ENCODE measurements at places on chromosomes 12 and 14.

DNA sequence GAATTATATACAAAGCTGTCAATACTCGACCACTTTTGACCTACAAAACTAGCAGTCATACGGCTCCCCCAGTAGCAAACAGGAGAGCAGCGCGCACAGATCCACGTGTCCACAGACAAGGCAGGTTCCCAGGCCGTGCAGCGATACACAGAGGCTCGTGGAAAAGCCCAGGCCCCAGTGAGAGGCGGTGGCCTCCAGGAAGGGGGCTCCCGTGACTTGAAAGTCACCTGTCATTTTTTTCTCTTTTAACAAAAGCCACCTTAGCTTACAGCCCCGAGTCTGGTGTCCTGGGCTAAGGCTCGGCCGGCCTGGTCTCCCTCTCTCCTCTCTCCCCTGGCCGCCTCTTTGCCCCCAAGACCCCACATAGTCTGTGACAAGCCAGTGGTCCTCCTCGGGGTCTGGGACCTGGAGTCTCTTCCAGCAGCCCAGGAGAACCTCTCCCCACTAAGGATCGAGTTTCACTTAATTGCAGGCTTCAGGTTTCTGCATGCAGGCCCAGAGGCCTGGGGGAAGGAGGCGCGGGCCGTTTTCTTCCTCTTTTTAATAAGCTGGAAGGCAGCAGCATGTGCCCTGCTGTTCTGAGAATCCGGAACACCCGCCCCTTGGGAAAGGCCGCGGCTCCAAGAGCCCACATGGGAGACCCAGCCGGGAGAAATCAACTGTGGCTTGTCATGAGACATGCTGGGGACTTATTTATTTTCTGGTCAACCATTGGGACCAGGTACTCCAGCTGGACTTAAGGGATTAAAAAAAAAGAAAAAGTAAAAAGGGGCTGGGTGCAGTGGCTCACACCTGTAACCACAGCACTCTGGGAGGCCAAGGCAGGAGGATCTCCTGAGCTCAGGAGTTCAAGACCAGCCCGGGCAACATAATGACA lies 15.9 kb downstream of the NCOR2 start:
- no peak for DNase-seq

GRCh38 chr14:64423987-64424386 lies 35.8 kb downstream of the MTHFD1 start:
- no peak for DNase-seq

DNA sequence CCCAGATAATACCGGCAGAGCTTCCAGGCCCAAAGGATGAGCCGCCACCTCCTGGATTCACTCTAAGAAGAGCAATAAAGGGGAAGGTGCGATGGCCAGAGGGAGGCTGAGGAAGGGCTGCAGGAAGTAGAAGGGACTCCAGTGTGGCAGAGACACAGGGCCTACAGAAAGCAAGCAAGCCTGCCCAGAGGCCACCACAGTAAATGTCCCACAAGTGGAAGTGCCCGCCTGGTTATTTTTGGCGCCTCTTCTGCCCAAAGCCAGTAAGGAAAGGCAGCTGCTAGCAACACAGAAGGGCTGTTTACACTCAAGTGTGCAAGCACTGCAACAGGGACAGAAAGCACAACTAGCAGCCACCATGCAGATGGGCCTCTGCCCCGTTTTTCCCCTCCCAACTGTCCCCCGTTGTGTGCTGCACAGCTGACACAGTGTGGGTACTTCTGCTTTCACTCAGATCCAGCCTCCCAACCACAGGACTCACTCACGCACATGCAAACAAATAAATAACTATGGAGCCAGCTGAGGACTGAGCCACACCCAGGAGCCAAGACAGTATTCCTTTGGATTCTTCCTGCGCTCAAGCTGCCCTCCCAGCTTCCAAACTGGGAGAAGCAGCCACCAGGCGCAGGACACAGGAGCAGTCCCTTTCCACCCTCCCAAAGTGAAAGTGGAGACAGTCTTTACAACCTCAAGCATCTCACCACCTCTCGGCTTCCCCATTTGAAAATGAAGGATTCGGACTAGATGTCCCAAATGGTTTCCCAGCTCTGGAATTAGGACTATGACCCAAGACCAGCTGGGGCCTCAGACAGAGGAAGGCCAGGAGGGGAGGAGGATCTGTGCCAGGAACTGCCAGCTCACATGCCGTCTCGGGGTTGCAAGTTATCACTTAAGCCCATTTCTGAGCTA lies 40.0 kb upstream of the PNMA1 start:
- no peak for DNase-seq

DNA sequence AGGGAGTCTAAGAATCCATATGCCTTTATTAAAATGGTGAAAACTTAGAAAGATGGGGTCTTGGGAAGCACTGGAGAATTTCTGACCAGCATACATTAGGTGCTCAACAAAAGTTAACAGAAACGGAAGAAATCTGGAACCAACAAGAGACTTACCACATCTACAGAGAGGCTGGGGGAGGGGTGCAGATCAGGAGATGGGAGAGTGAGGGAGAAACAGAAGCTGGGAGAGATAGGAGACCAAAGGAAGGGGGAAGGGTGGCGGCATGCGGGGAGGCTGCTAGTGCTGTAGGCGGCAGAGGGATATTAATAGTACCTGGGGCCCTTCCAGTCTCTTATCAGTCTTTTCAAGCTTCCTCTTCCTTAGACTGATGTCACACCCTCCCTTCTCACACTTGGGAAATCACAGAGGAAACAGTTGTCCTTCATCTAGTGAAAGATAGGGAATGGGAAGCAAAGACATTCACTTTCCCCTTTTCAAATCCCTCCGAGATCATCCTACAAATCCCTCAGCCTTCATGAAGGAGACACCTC lies 18.1 kb downstream of the ZBTB39 start:
- no peak for DNase-seq

DNA sequence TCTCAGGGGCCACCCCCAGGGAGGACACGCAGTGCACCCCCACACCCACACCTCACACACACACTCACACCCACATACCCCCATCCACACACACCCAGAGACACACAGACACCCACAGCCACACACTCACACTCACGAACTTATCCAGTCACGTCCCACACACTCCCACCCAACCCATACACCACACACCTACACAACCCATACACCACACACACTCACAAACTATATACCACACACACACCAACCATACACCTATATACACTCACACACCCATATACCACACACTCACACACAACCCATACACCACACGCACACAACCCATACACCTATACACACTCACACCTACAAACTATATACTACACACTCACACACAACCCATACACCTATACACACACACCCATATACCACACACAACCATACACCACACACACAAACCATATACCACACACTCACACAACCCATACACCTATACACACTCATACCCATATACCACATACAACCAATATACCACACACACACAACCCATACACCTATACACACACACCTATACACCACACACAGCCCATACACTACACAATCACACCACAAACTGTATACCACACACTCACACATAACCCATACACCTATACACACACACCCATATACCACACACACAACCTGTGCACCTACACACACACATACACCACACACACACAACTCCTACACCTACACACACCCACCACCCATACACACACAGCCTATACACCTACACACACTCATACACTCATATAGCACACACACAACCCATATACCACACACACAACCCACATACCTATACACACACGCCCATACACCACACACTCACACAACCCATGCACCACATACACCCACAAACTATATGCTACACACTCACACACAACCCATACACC lies 42.7 kb downstream of the TMEM121 start:
- no peak for DNase-seq

DNA sequence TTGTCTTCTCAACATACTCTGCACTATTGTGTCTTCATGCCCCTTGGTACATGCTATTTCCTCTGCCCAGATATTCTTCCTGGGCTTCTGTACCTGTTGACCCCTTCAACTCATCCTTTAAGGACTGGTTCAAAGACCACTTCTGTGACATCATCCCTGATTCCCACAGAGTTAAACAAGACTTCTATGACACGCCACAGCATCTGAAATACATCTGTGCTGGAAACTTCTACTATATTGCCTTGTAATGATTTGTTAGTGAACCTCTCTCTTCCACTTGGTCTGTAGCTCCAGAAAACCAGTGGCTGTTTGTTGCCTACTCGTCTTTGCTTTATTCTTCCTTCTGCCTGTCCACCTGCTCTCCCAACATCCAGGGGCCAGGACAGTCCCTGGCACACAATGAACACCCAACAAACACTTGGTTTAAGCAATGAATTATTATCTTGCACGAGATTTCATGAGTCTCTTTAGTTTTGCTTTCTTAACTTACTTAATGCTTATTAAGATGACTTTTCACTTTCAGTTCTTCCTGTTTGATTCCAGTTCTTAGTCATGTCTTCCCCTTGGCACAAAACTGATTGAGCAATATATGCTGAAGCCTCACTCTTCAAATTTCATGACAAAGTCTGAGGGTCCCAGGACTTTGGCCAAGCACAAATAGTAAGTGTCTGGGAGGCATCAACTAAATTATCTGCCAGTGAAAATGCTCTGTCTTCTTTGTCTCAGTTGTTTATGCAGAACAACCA lies 485.9 kb downstream of the APAF1 start:
- DNase-seq: no peak

DNA sequence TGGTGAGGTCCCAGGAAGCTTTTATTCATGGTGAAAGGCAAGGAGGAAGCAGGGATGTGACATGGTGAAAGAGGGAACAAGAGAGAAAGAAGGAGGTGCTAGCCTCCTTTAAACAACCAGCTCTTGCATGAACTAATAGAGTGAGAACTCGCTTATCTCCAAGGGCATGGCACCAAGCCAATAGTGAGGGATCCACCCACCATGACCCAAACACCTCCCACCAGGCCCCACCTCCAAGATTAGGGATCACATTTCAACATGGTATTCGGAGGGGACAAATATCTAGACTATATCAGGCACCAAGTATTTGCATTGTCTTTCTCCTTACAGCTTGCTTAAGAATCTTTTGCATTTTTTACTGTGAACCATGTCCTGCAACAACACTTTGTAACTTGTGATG lies 91.9 kb upstream of the DHRS4 start:
- DNase-seq: no peak

DNA sequence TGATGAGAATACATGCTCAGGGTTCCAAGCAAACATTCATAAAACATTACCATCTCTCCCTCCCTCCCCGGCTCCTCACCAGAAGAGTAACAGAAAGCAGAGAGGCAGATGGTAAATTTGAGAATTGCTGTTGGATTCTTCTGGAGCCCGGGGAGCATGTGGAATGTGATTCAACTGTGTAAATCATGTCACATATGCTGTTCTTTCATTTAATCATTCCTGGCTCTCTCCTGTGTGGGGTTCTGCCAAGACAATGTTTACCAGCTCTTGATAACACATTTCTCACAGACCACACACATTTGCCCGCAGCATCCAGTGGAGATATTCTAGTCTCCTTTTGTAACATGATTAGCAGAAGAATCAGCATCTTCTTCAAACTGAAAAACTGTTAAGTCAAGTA lies 23.4 kb upstream of the NR2C1 start:
- DNase-seq: no peak

GRCh38 chr12:104189915-104190555 lies 25.5 kb upstream of the TXNRD1 start:
- no peak for DNase-seq

GRCh38 chr12:24795699-24796347 lies 153.1 kb downstream of the BCAT1 start:
- DNase-seq: no peak

- DNase-seq: no peak
These were observed 160.1 kb upstream of the TMPO start for GRCh38 chr12:98355322-98355721.

DNA sequence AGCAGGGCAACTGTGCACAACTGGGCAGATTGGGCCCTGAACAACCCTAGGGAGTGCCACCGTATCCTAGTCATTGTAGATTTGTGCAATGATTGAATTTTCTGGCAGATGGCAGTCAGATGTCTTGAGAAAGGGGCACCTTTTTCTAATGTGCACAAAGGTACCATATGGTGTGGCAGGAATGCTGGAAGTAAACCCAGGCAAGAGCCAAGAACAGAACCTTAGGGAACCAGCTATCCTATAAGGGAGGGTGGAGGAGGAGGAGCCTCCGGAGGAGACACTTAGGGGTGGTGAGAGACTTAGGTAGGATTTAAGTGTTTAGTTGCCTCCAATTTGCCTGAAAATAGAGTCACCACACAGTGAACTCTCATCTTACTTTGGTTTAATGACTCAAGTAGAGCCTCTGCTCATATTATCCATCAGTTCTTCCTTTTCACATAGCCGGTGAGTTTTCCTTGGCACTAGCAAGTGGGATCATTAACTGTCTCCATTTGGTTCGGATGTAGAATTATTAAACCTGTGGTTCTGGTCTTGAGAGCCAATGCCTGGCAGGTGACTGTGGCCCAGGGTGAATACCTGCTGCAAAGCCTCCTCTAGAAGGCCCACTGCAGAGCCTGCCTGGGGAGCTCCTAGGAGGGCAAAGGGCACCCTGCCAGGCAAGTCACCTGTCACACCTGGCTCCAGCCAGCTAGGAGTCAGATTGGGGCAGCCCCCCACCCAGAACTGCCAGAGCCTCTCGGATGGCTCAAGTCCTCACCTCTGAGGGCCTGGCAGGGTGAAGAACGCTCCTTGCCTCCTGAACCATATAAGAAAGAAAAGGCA lies 184.4 kb upstream of the HIF1A start:
- no peak for DNase-seq

DNA sequence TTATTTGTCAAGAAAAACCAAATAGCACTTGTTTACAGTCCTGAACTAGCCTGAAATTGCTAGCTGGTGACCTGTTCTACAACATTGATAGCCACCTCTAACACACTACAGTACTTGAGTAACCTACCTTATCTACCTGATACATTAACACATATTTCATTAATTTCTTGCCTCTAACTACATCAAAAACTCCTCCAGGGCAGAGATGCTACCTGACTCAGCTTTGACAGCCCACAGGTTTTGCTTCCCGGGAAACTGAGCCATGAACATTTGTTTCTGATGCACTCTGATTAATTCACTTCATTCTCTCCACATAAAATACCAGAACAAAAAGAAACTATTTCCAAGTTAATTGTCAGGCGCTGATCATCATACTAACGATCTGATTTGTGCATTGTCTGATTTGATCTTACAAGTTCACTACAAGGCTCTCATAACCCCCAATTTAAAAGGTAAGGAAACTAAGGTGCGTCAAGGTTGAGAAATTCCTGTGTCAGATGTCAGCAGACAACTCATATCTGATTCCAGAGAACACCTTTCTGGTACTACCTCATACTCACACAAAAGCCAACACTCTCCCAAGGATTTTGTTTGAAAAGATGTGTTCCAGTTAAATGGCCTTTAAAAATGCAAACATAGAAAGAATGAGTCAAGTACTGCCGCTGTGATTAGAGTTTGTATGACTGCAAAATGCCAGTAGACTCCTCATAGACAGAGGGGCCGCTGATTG lies 768.7 kb downstream of the BCL11B start:
- DNase-seq: no peak
